ENCODE measurements at places on chromosomes 7 and 10.

GRCh38 chr10:60834401-60834800, 56.1 kb downstream of the CDK1 start:
- no peak for DNase-seq

GRCh38 chr7:134767520-134768168, 11.8 kb upstream of the CALD1 start:
- DNase-seq, result no peak

GRCh38 chr7:70193514-70193913, 595.2 kb downstream of the AUTS2 start:
- DNase-seq, result peak; percentile 32

GRCh38 chr7:138958391-138958956, 22.7 kb downstream of the KIAA1549 start:
- DNase-seq, result no peak

DNA sequence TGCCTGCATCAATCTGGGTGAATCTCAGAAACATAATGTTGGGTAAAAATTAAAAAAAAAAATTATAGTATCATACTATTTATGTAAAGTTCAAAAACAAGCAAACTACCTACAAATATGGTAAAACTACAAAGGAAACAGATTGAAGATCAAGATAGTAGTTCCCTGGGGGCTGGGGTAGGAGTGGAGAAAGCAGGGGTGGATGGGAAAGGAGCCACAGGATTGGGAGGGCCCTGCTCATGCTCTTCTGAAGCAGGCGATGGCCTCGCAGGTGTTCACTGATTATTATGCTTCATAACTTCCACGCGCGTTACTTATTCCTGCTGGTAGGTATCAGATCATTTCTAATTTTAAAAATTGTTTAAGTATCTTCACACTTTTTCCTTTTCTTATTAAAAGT, 96.0 kb upstream of the GATA3 start:
- DNase-seq, result peak; percentile 1

- peak; percentile 51 for DNase-seq
These were observed 33.9 kb upstream of the SLC29A3 start for GRCh38 chr10:71285180-71285545.

- DNase-seq, result no peak
These were observed 9.1 kb downstream of the WDR86 start for GRCh38 chr7:151400626-151401315.

DNA sequence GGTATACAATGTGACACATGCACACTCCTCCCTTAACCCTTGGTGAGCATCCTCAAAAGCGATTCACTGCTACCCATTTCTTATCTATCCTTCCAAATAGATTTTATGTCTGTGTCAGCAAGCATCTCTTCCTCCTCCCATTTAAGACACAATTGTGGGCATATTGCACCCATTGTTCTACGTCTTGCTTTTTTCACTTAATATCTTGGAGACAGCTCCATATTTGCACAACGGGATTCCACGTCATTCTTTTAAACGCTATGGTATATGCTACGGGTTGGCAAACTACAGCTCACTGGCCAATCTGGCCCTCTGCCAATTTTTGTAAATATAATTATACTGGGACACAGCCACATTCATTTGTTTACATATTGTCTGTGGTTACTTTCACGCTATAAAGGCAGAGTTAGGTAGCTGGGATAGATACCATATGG, 88.6 kb downstream of the RNF216 start:
- peak; percentile 60 for DNase-seq

DNA sequence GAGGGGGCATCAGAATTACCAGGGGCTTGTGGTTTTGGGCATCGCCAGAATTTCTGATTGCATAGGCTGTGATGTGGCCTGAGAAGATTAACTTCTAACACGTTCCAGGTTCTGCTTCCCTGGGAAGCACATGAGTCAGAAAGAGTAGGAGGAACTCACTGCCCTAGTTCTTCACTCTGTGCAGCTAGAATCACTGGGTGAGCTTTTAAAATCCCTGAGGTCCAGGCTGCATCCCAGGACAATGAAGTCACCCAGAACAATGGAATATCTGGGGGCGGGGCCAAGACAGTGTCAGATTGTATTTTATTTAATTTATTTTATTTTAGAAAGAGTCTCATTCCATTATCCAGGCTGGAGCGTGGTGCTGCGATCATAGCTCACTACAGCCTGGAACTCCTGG, 636.5 kb downstream of the CALN1 start:
- no peak for DNase-seq

DNA sequence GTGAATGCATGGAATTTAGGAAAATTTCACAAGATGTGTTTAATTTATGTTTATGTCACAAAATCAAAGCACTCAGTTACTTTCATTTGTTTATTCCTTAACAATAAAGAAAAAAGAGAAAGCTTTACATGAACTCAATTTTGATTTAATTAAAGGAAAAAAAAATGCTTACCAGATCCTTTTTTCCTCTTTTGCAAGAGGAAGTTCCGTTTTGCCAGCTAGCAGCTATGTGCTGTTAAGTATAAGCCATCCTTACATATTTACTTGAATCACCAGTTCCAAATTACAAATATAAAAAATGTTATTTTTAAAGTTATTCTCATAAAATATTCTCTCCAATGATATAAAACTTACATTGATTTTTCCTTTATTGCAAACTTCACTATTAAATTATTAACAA, 12.7 kb downstream of the MRC1 start:
- no peak for DNase-seq

GRCh38 chr7:44681645-44682044, 67.0 kb upstream of the ZMIZ2 start:
- DNase-seq, result no peak

- peak; percentile 41 for DNase-seq
These were observed 23.4 kb upstream of the DPYSL4 start for GRCh38 chr10:132163278-132163765.

DNA sequence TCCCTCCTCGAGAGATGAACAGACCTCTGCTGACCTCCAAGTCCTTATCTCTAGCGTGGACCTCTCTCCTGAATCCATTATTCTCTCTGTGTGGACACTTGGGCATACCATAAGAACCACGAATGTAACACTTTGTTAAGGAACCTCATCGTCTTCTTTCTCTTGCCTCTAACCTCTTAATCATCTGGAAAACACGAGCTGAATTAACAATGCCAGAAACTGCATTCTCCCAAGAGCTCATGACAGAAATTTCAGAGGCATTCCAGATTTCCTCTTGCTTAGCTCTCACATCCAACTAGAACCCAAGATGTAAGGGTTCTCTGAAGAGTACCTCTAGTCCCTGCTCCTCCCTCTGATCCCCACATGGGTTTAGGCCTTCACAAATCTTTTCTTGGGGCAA, 101.5 kb downstream of the TRIL start:
- DNase-seq, result no peak

DNA sequence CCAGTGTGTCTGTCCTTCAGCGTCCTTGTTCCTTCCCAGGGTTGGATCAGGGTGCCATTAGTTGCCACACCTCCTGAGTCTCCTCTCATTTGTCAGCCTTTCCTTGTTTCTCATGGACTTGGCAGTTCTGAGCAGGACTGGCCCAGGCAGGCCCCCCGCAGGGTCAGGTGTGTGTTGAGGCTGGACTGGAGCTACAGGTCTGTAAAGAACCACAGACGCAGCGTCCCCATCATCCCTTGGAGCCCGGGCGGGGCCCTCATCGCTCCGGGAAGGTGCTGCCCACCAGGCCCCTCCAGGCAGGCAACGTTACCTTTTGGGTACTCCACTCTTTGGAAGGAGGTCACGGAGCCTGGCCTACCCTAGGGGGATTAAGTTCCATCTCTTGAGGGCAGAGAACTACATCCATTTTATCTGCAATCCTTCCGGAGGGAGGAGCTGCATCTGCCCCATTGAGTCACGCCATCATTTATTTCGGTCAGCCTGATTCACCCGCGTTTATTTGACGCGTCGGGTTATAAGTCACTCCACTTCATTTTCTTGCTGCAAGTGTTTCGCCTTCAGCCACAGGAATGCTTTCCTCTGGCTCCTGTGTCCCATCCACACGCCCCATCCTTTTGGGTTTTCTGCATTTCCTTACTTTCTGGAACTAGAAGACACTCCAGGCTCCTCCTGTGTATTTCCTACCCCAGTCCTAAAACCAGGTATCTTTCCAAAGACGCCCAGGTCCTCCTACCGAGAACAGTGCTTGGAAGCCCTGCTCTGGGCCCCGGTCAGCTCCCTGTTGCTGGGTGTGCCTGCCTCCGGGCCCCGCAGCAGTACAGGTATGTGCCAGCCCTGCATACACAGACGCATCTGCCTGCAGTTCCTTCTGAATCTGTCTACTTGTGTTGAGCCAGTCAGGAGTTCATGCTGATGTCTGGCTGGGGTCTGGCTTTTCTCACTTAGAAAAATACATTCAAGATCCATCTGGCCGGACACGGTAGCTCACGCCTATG, 141.9 kb downstream of the MAD1L1 start:
- DNase-seq, result no peak

DNA sequence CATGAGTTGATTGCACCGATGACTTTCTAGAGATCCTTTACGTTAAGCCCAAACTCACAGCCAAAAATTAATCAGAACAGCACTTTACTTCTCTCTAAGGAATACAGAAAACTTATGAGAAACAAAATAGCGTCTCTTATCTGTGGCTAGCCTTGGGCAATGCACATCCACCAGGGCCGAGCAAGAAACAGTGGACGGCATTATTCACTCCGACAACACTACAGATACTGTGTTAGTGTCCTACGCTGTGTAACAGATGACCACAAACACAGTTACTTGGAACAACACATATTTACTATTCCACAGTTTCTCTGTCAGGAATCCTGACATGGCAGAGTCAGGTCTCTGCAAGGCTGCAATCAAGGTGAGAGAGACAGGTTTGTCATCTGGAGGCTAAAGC, 598.3 kb upstream of the ADARB2 start:
- no peak for DNase-seq

GRCh38 chr7:388961-389701, 99.2 kb downstream of the FOXL3 start:
- no peak for DNase-seq

- no peak for DNase-seq
These were observed 712.2 kb upstream of the GHITM start for GRCh38 chr10:83427101-83427500.

- DNase-seq, result peak; percentile 94
These were observed 375.0 kb downstream of the TYW1 start for GRCh38 chr7:67371429-67372305.

GRCh38 chr7:98866351-98866750, 3.5 kb downstream of the TMEM130 start:
- DNase-seq, result no peak

DNA sequence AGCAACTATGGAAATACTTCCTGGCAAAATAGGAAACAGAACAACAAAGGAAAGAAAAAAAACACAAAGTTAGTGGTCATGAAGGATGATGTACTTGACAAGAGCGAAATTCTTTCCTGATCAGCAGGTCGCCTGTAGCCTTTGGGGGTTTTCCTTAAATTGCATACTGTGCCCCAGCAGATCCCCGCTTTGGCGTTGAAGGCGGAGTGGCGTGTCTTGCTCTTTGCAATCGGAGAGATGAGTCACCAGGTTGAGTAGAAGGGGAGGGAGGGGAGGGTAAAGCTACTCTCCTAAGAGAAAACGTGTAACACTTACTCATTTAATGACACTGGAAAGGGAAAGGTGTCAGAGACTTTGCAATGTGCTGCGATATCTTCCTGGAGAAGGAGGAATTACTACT, 587.2 kb downstream of the SORCS1 start:
- DNase-seq, result no peak

DNA sequence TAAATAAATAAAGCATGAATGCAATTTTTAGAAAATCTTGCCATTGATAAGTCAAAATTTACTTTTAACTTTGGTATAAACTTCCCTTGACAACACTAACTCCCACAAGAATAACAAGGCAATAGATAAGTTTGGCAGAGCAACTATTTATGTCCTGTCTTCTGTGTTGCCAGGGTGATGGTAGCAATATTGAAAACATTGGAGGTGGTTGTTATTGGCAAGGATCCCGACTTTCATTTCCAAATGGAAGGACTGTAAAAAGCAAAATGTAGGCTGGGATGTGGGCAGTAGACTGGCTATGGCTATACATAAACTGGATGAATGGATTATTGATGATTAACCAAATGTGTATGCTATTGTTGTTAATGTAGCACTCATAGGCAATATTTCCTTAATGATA, 134.9 kb upstream of the CACNA2D1 start:
- no peak for DNase-seq

DNA sequence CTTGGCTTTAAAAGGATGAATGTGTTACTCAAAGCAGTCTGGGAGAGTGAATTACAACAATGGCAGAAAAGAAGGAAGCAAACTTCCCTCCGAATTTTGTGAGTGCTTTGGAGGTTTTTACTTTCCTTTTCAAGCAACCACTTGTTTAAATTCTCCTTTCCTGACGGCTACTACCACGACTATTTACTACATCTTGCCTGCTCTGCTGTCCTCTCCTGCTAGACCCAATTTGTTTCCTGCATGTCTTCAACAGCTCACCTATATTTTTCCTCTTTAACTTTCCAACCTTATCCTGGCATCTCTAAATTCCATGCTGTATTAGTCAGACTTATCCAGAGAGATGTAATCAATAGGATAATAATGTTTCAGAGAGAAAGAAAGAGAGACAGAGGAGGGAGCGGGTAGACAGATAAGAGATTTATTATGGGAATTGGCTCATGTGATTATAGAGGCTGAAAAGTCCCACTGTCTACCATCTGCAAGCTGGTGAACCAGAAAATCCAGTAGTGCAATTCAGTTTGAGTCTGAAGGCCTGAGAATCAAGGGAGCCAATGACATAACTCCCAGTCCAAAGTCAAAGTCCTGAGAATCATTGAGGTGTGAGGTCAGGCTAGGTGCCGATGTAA, 42.8 kb upstream of the SLC13A1 start:
- DNase-seq, result no peak

- DNase-seq, result no peak
These were observed 155.3 kb downstream of the SND1 start for GRCh38 chr7:127807340-127807739.

- no peak for DNase-seq
These were observed 50.6 kb downstream of the ADAMTS14 start for GRCh38 chr10:70722820-70723424.

DNA sequence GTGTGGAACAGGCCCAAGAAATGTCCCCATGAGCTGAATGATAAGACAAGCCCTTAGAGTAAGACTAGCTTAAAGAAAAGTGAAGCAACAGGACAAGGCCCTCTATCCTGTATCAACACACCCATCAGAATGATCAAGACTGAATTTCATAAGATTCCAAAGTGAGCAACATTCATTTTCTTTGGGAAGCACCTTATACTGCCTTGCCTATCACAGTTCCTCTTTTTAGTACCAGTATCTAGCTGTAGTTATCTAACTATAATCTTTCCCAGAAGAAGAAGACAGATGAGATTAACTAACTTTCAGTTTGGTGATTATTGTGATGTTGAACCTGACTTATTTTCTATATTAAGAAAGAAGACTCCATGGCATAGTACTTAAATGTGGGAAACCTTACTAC, 391.2 kb downstream of the PHTF2 start:
- no peak for DNase-seq

- DNase-seq, result peak; percentile 12
These were observed 11.7 kb downstream of the CASP2 start for GRCh38 chr7:143299840-143300239.

GRCh38 chr7:4763091-4763793, 12.2 kb upstream of the AP5Z1 start:
- DNase-seq, result no peak

- no peak for DNase-seq
These were observed 55.2 kb downstream of the DOCK4 start for GRCh38 chr7:112150823-112151641.
